Activated naive CD8-positive, alpha-beta T cell treated with anti-CD3 and anti-CD28 coated beads for 36 hours (primary cell): ENCODE measurements at places on chromosomes 4 and X. TPM values are rescaled to one million over a fixed set of nuclear protein-coding genes. Genes with fewer than 3 reads are reported as not detected.

MYOZ2 gene
- total RNA-seq, result not detected

PRKG2 gene
- total RNA-seq, result 0.58 TPM

ADH7 gene
- not detected for total RNA-seq

LDOC1 gene
- total RNA-seq, result 1.9 TPM

LRRC66 gene
- total RNA-seq, result 0.06 TPM

EPGN gene
- not detected for total RNA-seq

MAGEB1 gene
- total RNA-seq, result not detected

HSD17B13 gene
- not detected for total RNA-seq

WDR19 gene
- total RNA-seq, result 11.0 TPM

SCML1 gene
- total RNA-seq, result 4.0 TPM

PPA2 gene
- total RNA-seq, result 101 TPM

NLRP2B gene
- total RNA-seq, result not detected

PCYT1B gene
- 0.49 TPM for total RNA-seq

OTC gene
- total RNA-seq, result not detected

MSX1 gene
- 0.10 TPM for total RNA-seq

TMEM154 gene
- total RNA-seq, result 18.3 TPM

NPY1R gene
- total RNA-seq, result not detected

VCX gene
- not detected for total RNA-seq

CDKL5 gene
- total RNA-seq, result 0.82 TPM

CFP gene
- 1.9 TPM for total RNA-seq

ARMCX6 gene
- total RNA-seq, result 49.0 TPM

KIT gene
- total RNA-seq, result 0.28 TPM

FAM53A gene
- total RNA-seq, result 0.82 TPM

CENPU gene
- total RNA-seq, result 77.9 TPM

CAPN6 gene
- total RNA-seq, result not detected

HTR2C gene
- not detected for total RNA-seq

HSFX4 gene
- total RNA-seq, result not detected

ALAS2 gene
- total RNA-seq, result not detected

GLRA2 gene
- not detected for total RNA-seq

ASB11 gene
- total RNA-seq, result not detected

SYN1 gene
- total RNA-seq, result 1.4 TPM

IBSP gene
- not detected for total RNA-seq

SLIT2 gene
- total RNA-seq, result not detected

CYBB gene
- 0.76 TPM for total RNA-seq

MAGEA3 gene
- total RNA-seq, result not detected

TRPC3 gene
- 0.12 TPM for total RNA-seq

F11 gene
- total RNA-seq, result not detected

ELF4 gene
- 17.6 TPM for total RNA-seq

PFKFB1 gene
- 0.86 TPM for total RNA-seq
